ENCODE measurements at places on chromosomes 1 and 21.

GRCh38 chr1:184615301-184615700, 139.4 kb downstream of the EDEM3 start:
- DNase-seq: no peak

DNA sequence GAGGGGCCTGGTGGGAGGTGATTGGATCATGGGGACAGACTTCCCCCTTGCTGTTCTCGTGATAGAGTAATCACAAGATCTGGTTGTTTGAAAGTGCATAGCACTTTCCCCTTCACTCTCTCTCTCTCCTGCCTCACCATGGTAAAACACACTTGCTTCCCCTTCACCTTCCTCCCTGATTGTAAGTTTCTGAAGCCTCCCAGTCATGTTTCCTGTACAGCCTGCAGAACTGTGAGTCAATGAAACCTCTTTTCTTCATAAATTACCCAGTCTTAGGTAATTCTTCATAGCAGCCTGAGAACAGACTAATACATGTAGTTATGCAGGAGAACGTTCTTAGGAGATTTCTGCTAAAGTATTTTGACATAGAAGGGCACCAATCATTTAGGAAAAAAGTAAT, 59.9 kb upstream of the FBXO28 start:
- no peak for DNase-seq

- no peak for DNase-seq
Observed at GRCh38 chr1:29330089-29330488, 93.8 kb downstream of the PTPRU start.

DNA sequence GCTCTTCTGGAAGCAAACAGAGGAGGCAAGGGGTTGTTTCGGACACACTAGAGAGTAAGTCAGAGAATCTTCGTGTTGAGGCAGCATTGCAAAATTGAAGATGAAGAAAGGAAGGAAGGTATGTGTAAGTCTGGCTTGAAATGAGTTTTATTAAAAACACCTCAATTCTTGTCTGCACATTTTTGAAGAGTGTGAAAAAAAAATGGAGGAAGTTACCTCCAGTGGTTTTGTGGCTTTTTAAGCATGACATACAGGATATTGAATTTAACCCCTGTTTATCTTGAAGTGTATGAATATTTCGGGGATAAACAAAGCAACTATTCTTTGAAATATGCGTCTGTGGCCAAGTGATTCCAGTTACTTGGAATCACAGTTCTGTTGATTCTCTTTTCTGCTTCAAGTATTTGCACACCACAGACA, 203.2 kb upstream of the SGIP1 start:
- DNase-seq: no peak

DNA sequence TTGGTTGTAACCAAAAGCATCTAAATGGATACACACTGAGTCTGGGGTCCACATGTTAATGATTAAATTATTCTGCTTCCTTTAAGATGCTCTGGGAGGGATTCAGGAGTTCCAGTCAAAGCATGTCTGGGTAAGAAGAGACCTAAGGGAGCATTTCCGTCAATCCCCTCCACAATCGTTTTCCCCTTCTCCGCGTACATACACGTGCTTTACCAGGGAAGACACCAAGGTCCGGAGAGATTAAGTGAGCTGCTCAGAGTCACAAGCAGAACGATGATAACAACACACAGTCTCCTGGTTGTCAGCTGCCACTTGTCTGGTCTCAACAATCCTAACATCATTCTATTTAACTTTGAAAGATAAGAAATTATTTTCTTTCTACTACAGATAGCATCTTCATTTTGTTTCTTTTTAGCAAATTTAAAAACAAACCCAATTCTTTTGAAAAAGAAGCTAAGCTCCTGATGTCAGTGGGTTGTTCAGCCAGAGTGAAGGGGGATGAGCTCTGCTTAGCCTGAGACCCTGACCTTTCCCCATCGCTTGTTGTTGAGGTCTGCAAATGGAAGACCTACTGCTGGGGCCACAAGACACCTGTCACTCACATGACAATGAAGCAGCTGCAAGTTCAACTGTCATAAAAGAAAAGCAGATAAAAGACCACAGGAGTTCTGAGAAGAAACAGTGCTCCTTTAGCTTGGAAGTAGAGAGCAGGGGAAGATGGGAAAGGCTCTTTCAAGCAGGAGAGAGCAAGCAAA, 4.5 kb downstream of the PAFAH2 start:
- DNase-seq: no peak

DNA sequence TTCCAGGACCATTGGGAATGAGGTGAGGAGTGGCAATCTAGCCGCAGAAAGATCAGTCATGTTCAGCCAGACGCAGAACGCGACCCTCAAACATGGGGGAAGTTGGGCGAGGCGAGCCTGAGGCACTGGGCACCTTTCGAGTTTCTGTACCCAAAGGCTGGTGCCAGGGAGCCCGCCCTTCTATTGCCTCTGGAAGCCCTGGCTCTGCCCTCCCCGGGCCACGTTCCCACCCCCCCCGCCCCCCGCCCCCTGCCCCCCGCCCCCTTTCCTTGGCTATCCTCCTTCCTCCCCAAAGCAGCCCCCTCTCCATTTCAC, 2.2 kb upstream of the ZBTB7B start:
- DNase-seq: no peak

GRCh38 chr1:170316270-170316669, 170.5 kb downstream of the NTMT2 start:
- DNase-seq: no peak

GRCh38 chr1:168561989-168562388, 14.4 kb upstream of the XCL1 start:
- no peak for DNase-seq

DNA sequence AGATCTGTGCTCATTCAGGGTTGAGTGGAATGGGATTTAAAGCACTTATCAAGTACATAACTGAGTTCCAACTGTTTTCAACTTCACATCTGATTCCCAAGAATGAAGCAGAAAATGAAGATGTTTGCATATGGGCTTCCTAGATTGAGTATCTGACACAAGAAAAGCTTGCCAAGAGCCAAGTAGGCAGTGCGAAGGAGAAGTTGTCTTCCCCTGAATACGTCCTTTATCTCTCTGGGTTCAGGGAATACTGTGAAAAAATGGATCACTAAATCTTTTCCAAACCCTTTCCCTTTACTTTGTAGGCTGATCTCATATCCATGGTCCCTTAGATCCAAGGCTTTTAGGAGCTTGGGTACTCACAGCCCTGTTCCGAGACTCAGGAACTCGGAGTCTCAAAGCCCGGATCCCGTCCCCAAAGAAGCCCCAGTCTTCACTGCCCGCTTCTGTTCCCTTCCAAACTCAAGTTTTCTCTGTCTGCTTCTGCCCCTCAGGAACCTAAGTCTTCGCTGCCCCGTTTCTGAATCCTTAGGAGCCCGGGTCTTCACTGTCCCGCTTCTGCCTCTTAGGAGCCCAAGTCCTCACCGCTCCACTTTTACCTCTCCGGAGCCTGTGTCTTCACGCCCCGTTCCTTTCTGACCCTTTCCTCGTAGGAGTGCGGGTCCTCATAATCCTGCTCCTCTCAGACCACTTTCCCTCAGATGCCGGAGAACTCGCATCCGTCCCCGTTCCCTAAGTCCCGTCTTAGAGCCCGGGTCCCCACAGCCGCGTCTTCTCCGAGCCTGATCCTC, 616 bp downstream of the TAF12 start:
- DNase-seq: peak; percentile 28

- DNase-seq: no peak
Observed at GRCh38 chr21:18382141-18382540, 21.4 kb downstream of the TMPRSS15 start.

- DNase-seq: no peak
Observed at GRCh38 chr1:218368686-218369085, 23.6 kb downstream of the TGFB2 start.

DNA sequence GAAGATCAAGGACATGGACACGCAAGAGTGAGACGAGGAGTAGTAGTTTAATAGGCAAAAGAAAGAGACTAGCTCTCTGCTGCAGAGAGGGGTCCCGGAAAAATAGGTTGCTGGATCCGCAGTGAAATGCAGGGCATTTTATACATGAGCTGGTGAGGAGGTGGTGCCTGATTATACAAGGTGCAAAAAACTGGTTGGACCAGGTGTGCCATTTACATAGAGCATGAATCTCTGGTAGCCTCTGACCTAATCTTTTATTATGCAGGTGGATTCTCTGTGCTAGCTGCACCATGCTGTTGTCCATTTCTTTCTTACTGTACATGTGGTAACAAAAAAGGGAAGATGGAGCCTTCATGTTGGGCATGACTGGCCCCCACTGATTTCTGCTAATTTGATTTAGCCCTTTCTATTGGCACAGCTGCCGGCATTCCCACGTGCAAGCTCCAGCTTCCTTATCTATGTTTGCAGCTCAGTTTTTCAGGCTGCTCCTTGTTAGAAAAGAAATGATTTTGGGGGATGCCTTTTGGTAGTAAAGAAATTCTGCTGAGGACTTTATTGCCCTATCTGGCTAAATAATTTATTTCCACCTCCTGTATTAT, 548.1 kb downstream of the BRINP3 start:
- no peak for DNase-seq

DNA sequence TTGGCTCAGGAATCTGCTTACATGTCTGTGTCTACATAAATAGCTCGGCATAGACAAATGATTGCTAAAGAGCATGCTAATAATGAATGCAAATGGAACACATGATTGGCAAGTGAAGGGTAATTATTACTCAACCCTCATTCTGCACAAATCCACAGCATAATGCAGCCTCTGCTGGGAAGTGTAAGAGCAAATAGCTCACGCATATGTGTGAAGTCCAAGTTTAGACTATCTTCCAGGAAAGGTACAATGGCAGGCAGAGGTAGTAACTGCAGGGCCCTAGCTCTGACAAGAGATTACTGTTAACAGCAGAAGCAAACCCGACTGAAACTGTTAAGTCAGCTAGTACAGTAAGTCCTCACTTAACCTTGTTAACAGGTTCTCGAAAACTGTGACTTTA, 7.0 kb upstream of the IL6R start:
- DNase-seq: no peak

DNA sequence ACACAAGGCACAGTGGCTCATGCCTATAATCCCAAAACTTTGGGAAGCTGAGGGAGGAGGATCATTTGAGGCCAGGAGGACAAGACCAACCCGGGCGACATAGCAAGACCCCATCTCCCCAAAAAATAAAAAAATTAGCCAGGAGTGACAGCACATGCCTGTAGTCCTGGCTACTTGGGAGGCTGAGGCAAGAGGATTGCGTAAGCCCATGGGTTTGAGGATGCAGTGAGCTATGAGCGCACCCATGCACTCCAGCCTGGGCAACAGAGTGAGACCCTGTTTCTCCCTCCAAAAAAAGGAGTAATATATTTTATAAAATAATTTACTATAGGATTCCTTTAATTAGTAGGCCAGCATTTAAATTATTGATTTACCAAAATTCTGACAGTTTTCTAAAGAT, 89.8 kb downstream of the ACBD6 start:
- no peak for DNase-seq

DNA sequence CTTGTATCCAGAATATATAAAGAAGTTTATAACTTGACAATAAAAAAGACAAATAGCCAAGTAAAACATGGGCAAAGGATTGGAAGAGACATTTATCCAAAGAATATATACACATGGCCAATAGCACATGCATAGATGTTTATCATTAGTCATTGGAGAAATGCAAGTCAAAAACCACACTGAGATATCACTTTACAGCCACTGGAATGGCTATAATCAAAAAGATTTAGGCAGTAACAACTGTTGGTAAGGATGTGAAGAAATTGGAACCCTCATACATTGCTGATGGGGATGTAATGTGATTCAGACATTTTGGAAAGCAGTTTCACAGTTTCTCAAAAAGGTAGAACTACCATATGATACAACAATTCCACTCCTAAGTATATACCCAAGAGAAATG, 51.1 kb downstream of the SLC44A5 start:
- no peak for DNase-seq

- no peak for DNase-seq
Observed at GRCh38 chr1:204920511-204920910, 49.8 kb downstream of the NFASC start.

DNA sequence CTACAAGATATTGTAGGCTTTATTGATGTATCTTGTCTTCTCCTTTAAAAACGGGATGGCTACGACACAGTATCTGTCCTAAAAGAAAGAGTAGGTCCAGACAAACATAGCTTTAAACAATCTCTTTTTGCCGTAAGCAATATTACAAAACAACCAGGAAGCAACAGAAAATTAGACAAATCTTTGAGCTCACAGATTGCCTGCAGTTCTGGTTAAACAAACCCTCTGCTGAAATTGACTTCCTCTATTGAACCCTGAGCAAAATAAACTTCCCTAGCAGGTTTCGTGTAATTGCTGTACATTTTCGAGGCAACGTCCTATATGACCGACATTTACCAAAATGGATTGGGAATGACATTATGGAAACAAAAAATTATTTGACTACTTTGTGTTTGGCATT, 50.6 kb downstream of the CHML start:
- DNase-seq: no peak

- DNase-seq: no peak
Observed at GRCh38 chr1:25816112-25816718, 3.5 kb upstream of the MTFR1L start.

- DNase-seq: no peak
Observed at GRCh38 chr21:29149808-29150425, 19.5 kb downstream of the MAP3K7CL start.

DNA sequence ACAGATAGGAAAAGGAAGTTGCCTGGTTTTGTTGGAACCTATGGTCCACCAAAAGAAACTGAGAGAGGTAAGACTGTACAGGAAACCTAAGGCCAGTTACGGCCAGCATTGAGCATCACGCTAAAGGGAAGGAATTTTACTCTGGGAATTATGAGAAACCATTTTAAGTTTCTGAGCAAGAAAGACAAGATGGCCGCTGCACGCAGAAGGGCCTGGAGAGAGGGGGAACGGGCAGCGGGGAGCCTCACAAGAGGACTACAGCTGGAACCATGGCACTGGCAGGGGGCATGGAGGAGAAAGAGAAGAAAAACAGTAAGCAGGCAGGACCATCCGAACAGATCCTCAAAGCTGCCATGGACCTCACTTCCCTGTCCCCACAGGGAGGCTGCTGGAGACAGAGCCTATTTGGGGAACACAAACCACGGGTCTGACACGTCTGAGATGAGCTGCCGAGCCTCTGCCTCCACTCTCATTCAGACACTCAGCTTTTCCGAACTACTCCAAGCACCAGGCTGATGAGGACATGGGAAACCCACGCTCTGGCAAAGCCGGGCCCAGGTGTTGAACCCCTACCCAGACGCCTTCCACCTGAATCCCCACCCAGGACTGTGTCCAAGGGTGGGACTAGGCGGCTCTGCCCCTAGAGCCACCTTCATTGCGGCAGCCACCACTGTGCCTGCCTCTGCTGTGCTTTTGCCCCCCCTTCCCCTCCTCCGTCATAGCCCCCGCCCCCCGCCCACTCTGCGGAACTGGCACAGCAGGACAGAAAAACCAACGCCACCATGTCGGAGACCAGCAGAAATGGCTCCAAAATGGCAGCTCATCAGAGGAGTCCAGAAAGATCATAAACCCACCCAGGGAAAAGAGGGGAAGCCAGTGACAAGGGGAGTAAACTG, 69.0 kb downstream of the CD46 start:
- no peak for DNase-seq

- no peak for DNase-seq
Observed at GRCh38 chr1:224509907-224510306, 75.3 kb upstream of the WDR26 start.

GRCh38 chr1:67834246-67834877, 1.1 kb upstream of the GNG12 start:
- no peak for DNase-seq

- DNase-seq: no peak
Observed at GRCh38 chr1:15941044-15941840, 34.7 kb downstream of the ZBTB17 start.
